ENCODE measurements at places on chromosomes 16 and 17.
A peak's percentile ranks its signal among the peaks of the same experiment; 100 is the strongest.

DNA sequence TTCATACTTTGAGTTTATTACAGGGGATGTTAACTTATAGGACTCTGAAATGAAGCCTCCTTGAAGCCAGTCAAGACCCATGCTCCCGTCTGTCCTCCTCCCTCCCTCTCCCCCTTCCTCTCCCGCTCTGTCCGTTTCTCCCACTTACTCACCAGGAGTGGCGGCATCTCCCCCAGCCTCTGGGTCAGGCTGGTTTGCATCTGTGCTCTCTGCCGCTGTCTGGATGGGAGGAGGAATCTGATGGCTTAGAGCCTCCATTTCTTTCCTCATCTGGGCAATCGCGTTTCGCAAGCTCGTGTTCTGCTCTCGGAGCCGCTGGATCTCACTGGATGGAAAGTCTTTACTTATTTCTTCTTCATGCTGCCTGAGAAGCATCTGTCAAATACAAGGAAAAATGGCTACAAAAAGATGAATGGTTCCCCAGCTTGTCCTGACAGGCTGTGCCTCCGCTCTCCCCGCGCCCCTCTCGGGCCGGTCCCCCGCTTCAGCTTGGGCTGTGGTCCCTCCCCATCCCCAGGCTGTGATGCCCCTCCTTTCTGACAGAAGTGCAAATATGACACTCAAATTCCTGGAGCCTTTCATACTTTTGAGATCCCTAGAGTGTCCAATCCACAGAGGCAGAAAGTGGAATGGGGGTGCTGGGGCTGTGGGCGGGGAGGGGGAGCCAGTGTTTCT, 40.0 kb downstream of the CCDC57 start:
- DNase-seq = no peak

GRCh38 chr17:37261286-37261685, 114.5 kb upstream of the C17orf78 start:
- no peak for DNase-seq

DNA sequence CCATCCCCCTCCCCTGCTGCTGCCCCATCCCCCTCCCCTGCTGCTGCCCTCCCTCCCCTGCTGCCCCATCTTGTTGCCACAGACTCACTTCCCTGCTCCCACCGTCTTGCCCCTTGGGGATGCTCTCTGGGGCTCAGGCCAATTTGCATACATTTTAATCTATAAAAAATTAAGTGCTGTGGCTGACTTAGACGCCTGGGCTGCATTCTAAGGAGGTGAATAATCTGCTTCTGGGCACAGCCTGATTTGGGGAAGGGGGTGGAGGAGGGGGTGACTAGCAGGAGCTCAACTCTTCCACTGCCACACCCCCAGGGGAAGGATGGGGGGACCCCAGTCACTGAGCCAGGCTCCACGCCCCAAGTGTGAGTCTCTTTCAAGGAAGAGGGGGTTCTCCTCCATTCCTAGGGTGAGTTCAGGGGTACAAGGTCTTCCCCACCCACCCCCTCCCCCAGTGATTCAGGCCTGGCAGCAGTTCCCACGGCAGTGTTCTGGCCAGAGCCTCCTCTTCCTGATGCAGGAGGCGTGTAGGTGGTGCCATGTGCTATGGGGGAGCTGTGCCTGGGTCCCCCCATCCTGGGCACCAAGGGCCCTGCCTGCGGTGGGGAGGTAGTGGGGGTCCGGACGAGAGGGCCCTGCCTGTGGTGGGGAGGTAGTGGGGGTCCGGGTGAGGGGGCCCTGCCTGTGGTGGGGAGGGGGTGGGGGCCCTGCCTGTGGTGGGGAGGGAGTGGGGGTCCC, 5.0 kb downstream of the DPH1 start:
- no peak for DNase-seq

DNA sequence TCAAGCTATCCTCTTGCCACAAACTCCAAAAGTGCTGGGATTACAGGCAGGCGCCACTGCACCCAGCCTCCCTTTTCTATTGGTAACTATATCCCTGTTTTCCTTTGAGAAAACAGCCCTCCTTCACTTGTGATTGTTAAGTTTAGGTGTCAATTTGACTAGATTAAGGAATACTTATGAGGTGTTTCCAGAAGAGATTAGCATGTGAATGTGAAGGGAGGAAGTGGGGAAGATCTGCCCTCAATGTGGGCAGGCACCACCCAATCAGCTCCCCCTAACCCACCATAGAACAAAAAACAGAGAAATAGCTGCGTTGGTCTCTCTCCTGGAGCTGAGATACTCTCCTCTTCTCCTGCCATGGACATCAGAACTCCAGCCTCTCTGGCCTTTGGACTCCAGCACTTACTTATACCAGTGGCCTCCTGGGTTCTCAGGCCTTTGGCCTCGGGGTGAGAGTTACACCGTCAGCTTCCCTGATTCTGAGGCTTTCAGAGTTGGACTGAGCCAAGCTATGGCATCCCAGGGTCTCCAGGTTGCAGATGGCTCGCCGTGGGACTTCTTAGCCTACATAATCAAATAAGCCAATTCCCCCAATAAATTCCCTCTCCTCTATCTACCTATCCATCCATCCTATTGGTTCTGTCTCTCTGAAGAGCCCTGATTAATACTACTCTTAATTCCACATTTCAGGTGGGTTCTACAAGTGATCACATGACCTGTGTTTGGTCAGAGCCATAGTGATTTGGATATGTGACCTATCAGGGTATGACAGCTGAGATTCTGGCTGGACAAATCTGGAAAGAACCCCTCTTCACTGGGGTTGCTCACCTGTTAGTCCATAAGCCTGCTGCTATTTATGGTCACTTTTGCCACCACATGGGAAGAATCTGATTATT, 12.0 kb upstream of the STAT3 start:
- no peak for DNase-seq

- peak; percentile 18 for DNase-seq
Observed at GRCh38 chr17:49565948-49566491, 9.7 kb upstream of the NXPH3 start.

DNA sequence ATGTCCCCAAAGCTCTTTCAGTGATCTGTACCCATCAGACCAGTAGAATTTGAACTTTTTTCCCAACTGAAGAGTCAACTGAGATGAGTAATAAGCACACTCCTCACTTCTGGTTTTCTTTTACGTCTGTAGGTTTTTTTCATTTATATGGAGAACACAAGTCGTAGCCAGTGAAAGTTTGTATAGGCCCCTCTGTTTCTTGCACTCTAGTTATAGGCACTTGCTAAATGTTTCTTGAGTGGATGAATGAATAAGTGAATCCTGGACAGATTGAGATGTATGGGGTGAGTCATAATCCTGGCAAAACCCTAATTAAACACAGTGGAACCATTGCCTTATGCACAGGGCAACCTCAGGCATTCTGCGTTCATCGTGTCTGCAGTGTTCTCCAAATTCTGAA, 193.7 kb upstream of the TBX2 start:
- no peak for DNase-seq

GRCh38 chr17:35943537-35943936, at the start of gene LYZL6:
LYZL6 (minus strand) TSS chr17:35943713; CDS start chr17:35939356, 4,357 bp downstream.
- no peak for DNase-seq

GRCh38 chr16:3242709-3243108, 7.8 kb upstream of the ZNF200 start:
- no peak for DNase-seq

DNA sequence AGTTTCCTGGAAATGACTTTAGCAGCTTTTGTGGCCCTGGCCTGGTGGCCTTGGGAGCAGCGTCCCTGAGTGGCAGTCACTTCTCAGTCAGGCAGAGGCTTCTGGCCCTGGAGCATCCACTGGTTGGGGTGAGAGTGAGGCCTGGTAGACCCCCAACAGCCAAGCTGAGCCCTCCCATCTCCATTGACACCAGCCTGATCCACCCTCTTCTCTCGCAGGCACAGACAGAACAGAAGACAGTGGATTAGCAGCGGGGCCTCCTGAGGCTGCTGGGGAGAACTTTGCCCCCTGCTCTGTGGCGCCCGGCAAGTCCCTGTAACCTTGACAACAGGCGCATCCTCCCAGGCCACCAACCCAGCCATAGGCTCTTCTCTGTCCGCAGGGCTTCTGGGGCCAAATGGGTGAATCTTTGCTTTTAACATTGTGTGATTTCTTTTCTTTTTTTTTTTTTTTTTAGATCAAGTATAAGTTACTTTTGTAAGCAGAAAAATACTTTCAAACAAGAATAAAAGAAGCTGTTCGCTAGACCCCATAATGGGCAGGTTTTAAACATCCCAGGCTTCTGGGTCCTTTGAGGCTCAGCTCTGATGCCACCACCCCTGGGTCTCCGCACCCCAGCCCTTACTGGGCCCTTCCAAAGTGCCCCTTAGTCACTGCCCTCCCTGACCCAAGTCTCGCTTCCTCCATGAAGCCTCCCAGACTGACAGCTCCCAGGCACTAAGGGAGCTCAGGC, 12.7 kb upstream of the FLYWCH1 start:
- DNase-seq = no peak

DNA sequence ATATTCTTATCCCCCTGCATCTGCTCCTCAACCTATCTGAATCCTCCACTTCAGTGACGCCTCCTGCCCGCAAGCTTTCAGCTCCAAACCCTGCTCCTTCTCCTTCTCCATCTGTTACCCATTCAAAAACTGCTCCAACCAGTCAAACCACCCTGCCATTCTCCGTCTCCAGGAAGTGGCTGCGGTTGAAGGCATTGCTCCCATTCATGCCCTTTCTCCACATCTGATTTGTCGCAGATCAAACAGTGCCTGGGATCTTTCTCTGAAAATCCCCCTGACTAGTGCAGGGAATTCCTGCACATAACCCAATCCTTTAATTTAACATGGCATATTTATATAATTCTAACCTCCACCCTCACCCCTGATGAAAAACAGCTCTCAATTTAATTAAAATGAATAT, 56.3 kb downstream of the SLFN5 start:
- DNase-seq = no peak

- peak; percentile 62 for DNase-seq
Observed at GRCh38 chr16:88922114-88922825, 54.7 kb downstream of the CBFA2T3 start.

DNA sequence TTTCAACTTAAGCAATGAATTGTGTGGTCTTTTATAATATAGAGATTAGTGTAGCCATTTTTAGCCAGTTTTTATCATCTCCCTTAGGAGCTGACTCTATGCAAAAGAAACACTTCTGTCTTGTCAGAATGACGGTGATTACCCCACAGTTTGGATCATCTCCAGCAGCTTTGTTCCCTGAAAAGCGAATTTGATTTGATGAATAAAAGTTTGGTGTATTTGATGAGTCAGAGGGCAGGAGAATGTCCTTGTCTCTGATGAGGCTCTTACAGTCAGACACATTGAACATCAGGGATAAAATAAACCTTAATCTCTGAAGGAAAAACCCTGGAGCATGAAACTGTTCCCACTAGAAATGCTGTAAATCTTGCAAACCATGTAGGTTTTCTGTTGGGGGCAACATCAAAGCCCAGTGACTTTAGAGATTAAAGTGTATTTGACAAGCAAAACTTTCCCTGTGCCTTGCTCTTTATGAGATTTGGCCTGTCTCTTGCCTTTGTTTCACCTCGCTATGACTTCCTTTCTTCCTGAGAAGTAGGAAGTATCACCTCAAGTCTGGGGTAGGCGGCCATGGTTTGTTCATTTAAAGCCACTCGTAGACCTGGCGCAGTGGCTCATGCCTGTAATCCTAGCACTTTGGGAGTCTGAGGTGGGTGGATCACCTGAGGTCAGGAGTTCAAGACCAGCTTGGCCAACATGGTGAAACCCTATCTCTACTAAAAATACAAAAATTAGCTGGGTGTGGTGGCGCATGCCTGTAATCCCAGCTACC, 209.3 kb downstream of the FTO start:
- DNase-seq = peak; percentile 10

DNA sequence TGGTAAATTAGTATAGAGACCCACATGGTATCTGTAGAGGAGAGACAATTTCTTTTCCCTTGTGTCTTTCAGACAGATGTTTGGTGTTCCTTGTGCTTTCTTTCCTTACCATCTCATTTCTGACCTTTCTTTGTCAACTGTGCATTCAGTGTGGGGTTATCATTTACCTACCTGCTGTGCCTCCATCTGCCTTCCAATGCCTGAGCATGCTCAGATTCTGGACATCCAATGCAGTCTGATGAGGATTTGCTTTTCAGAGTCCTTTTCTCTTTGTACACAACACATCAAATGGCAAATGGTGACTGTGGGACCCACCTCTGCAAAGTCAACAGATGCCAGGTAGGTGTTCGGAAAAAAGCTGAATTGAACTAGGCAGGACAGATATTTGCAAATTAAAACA, 364.8 kb downstream of the CA10 start:
- no peak for DNase-seq

- no peak for DNase-seq
Observed at GRCh38 chr17:13596241-13596923, 5.3 kb downstream of the HS3ST3A1 start.

- DNase-seq = no peak
Observed at GRCh38 chr17:61285526-61286320, 113.9 kb upstream of the TBX2 start.

- DNase-seq = no peak
Observed at GRCh38 chr17:63850401-63850800, 7.9 kb upstream of the SMARCD2 start.

- no peak for DNase-seq
Observed at GRCh38 chr16:4239020-4239419, 2.9 kb downstream of the SRL start.

- no peak for DNase-seq
Observed at GRCh38 chr17:76327696-76328095, 19.6 kb upstream of the QRICH2 start.

- DNase-seq = no peak
Observed at GRCh38 chr16:79833559-79833958, 233.0 kb upstream of the MAF start.

- DNase-seq = no peak
Observed at GRCh38 chr16:46859719-46860152, 24.4 kb upstream of the GPT2 start.
